ENCODE measurements at places on chromosomes 11 and 22.

DNA sequence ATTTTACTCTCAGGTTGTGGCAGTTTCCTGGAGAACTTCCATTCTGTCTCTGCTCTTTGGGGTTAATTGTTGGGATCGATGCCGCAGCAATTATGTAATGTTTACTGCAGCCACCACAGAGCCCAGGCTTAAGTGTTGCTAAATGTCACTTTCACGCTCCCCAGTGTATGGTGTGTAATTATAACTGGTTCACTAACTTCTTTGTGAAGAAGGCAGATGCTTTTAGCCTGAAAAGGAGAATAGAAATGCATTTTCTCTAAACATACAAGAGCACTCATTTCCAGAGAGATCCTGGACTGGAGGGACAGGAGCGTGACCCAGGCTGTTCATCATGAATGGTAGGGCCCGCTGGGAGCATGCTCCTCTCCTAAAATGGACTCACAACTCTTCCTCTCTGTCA lies 132.2 kb upstream of the PLET1 start:
- no peak for DNase-seq

- no peak for DNase-seq
These were observed 1674.6 kb downstream of the LRRC4C start for GRCh38 chr11:39784873-39785272.

GRCh38 chr11:87443707-87444106 lies 406.0 kb downstream of the TMEM135 start:
- DNase-seq = no peak

- DNase-seq = no peak
These were observed 5.1 kb downstream of the ABCC8 start for GRCh38 chr11:17471501-17471900.

Measured in activated CD4-positive, alpha-beta T cell treated with anti-CD3 and anti-CD28 coated beads for 48 hours (primary cell).